ENCODE measurements at places on chromosomes 12 and 14.

DNA sequence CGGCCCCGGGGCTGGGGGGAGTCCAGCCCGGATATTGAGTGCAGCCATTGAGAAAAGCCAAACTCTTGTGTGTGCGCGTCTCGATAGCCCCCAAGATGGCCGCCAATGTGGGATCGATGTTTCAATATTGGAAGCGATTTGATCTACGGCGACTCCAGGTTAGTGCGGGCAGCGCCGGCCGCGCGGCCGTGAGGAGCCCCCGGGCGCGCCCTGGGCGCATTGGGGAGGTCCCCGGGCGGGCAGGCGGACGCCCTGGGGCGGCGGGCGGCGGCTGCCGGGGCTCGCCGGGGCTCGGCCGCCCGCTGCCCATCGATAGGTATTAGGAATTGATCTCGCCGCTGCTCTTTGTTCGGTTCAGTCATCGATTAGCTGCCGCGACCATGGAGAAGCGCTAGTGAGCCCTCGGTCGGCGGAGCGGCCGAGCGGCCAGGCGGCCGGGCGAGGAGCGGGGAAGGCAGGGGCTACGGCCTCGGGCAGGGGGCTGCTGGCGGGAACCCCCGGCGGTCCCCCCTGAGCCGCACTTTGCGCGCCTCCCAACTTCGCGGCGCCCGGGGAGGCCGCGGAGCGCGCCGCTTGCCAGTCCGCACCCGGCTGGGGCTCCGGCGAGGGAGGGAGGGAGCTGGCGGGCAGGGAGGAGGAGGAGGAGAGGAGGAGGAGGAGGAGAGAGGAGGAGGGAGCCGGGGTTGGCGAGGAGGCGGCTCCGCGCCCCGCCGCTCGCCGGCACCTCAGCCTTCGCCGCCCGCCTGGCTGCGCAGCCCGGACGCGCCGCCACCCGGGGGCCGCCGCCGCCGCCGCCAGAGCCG, 113.9 kb upstream of the MYL2 start:
- no peak for DNase-seq

DNA sequence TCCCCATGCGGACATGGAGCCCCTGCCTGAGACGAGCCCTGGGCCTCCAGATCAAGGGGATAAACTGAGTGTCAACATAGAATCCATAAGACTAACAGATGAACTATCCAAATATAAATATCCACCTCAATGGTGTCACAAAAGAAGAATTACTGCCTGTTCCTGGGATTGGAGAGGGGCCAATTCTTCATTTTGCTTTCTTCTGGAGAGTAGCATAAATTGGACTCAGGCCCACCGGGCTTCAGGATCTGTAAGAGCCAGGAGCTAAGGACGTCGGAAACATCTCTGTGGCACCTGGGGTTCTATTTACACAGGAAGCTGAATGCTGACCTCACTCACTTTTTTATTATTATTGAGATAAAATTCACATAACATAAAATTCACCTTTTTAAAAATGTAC, 408.2 kb upstream of the CCDC196 start:
- no peak for DNase-seq

DNA sequence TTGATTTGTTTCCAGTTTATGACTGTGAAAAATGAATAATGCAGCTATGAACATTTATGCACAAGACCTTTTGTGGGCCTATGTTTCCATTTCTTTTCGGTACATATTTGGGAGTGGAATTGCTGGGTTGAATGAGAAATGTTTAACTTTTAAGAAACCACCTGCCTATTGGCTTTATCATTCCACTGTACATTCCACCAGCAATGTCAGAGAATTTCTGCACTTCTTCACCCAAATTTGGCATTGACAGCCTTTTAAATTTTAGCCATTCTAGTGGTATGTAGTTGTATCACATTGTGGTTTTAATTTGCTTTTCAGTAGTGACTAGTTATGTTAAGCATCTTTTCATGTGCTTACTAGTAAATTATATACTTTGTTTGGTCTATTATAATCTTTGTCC, 317.0 kb upstream of the TMTC1 start:
- no peak for DNase-seq

DNA sequence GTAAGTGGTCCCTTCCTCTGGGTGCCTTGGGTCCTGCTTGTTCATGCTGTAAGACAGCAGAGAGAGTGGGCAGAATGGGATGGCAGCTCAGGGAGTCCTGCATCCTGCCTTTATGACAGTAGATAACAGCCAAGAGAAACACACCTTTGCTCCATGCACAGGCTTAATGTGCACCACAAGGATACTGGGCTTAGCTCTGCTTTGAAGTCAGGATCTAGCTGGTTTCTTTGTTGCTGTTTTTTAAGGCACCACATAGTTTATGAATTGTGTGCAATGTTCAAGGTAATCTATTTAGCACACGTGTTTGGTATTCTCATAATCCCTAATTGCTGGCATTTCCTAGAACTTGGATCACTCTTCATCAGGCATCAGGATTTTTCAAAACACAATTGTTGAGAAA, 239.5 kb upstream of the DCN start:
- no peak for DNase-seq

- peak; percentile 72 for DNase-seq
Observed at GRCh38 chr14:91867316-91867988, at the start of gene TC2N. Gene TC2N (minus strand): TSS chr14:91867536. CDS start chr14:91813769, 53,767 bp downstream.

DNA sequence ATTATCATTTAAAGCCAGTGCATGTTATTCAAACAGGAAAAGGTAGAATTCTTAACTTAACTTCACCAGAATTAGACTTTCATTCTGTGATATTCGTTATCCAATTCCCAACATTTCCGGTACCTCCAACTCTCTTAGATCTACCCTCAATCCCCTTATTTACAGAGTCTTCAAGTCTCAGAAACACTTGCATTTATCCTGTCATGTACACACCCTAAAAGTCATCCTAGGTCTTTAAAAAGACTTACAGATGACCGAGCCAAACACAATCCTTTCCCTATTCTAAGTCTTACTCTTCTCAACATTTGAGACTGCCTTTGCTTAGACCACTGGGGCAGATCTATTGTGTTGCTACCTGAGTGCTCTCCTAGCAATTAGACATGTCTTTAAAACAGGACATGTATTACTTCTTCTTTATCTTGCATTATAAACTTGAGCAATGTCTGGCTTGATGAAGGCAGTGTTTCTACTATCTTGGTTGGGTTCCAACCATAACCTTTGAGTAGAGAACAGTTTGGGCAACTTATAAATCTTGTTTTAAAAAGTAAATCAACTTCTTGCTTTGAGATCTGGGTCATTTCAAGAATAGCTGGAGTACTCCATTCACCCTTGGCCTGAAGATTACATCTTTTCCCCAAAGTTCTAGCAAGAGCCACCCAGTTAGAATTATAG, 140.6 kb upstream of the PLEKHG7 start:
- no peak for DNase-seq

DNA sequence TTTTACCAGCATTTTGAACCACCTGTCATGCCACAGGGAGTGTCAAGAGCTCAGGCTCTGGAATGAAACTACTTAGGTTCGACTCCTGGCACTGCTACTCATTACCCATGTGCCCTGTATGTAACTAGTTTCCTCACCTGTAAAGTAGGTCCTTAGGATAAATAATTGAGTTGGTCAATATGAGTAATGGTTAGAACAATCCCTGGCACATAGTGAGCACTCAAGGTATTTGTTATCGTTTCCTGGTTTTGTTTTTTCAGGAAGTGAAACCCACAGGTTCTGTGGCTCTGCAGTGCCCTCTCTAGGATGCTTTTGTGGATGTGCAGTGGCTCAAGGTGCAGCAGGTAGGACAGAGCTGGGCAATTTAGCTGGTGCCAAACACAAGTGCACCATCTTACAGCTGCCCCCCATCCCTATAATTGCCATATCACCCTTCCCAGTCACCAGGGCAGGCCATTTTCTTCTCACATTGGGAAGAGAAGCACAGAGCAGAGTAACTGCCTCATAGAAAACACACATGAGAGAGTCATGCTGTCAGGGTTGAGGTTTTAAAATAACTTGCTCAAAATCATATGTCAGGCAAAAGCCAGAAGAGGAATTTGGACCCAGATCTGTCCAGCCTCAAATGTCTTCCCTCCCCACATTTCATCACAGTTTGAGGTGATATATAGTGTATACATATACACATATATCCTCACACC, 297.5 kb downstream of the RPAP3 start:
- peak; percentile 42 for DNase-seq

DNA sequence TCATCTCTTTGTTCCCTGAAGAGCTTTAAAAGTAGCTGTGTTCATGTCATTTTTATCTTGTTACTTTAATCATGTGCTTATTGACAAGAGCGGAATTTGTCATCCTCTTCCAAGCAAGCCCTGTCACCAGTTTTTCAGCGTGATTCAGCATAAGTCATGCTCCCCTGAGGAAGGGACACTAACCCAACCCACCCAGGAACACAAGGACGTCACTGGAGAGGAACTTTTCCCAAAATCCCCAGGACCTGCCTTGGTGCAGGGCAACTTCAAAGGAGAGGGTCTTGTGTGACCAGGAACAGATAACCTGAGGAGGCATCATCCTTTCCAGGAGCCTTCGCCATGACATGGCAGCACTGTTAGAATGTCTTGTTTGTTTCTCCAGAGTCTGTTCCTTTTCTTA, 107.1 kb upstream of the DIO3 start:
- DNase-seq: peak; percentile 38

DNA sequence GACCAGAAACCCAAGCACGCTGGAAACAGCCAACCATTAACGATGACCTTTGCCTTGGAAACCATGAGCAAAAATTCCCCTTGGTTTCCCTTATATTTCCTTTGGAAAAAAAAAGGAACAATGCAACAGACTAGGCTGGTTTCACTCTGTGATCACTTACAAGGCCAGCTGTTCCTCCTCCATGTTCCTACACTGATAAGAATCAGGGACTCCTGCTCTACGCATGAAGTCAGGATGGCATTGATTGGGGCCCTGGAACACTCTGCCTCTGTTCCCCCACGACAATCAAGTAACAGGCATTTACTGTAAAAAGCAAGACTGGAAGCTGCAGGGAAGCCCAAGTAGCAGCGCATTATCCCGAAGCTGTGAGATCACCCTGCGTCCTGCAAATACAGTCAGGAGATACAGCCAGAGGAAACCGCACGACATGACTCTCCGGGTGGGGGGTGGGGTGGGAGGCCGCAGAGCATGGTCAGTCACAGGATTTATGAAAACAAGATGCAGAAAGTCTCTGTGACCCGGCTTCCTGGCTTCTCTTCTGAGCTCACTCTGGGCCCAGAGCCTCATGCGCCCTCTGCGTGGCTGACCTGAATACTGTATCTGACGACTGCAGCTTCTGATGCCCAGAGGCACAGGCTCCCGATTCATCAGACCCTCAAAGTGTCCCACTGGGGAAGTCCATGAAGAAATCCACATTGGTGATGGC, 31.1 kb downstream of the SSH1 start:
- no peak for DNase-seq

DNA sequence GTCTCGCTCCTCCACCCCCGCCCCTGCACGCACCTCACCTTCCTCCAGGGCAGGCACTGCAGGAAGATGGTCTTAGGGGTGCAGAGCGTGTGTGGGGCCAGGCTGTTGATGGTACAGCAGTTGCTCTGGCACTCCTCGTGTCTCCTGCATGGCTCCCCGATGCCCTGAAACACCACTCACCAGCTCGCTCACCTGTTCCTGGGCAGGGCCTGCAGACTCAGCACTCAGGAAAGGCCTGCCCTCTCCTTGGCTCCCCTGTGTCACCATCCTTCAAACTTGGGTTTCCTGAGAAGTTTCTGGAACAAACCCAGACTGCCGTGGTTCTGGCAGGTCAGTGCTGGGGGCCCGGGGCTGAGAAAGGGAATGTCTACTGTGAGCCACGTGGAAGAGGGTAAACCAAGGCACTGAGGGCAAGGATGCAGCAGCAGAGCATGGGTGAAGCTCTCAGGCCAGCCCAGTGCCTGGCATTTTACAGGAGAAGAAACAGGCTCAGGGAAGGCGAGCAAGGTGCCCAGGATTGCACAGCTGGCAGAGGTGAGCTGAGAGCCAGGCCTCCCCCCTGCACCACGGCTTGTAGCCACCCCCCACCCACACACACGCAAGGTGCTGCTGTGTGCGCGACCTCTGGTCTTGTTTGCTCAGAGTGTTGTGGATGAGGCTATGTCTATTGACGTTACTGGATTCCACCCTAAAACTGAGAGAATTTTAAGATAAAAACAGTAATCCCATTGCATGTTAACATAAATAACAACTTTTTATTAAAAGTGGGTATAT, 5.5 kb downstream of the LRCOL1 start:
- no peak for DNase-seq

GRCh38 chr12:103688376-103689063, 101.4 kb downstream of the STAB2 start:
- DNase-seq: no peak
